Kidney epithelial cell (primary cell): ENCODE measurements at places on chromosomes 5 and 9. TPM values are rescaled to one million over a fixed set of nuclear protein-coding genes. Genes with fewer than 3 reads are reported as not detected.
A peak's percentile ranks its signal among the peaks of the same experiment; 100 is the strongest.

- no peak for DNase-seq
Observed at GRCh38 chr9:112115970-112116753, 58.9 kb downstream of the SUSD1 start.

DNA sequence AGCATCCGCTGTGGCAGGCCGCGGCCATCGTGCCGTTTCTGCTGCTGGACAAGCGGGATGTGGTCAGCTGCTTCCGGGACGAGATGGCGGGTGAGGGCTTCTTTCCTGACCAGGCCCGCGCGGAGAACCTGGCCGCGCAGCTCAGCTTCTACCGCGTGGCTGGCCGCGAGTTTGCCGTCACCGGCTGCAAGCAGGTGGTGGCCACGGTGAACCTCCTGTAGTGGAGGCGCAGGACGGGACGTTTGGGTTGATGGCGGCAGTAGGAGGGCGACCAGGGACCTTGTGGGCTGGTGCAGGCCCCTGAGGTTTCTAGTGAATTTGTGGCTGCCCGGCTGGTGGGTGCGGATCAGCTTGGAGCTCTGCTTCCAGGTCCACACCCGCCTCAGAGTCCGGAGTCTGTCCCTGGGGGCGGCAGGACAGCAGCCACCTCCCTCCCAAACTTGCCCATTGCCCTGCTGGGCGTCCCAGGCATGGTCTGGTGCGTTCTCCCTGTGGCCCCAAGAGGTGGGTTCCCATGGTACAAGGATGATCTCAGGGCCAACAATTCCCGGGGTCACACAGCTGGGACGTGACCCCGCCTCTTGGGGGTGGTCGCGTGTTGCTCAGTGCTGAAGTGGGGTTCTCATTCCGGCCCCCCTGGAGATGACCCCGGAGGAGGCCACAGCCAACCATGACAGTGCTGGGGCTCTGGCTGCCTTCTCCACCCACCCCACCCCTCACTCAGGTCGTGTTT, 2.4 kb downstream of the TOR4A start:
- no peak for DNase-seq

Gene TSLP
- total RNA-seq, result 0.29 and 0.68 TPM in 2 replicates

Gene KIF2A
- 51.3 and 53.4 TPM in 2 replicates for total RNA-seq

- peak; percentile 69 for DNase-seq
Observed at GRCh38 chr5:18553269-18553668, 919.0 kb downstream of the TAF11L14 start.

DNA sequence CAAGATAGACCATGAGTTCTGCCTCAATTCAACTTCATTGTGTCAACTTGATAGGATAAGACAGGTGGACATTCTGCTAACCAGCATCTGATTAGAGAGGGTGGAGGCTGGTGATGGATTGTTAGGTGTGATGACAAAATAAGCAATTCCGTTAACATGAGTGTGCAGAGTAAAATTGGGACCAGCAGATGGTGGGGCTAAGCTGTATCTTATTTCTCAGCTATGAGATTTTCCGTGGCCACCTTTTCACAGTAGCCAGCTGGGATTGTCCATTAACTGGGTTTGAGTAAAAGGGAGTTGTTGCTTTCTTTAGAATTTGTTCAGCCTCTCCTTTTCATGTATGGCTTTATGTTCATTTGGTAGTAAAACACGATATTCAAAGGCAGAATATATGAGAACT, 28.8 kb upstream of the TAL2 start:
- DNase-seq, result no peak

DNA sequence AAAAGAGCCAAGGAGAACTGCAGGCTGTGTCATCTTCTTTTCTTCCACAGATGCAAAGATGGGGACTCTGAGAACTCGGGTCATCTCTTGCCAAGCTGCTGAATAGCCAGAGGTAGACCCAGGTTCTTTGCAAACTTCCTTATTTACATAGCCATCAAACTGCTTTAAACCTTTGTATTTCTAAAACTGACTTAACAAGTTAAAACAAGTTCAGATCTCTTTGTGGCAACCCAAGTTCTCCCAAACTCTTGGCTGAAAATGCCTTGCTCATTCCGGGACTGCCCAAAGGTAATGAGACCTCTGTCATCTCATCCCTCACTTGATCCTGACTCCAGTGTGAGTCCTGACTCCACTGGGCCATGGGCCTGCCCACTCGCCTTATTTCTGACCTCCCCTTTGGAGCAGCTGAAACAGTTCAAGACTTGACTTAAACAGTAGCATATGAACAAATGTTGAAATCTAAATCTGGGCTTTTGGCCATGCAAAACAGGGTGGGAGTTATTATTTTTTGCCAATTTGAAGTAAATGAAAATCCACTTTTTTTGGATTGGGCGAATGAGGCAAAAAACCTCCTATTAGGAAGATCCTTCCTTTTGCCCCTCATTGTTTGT, 50.6 kb downstream of the FBXL7 start:
- no peak for DNase-seq

DNA sequence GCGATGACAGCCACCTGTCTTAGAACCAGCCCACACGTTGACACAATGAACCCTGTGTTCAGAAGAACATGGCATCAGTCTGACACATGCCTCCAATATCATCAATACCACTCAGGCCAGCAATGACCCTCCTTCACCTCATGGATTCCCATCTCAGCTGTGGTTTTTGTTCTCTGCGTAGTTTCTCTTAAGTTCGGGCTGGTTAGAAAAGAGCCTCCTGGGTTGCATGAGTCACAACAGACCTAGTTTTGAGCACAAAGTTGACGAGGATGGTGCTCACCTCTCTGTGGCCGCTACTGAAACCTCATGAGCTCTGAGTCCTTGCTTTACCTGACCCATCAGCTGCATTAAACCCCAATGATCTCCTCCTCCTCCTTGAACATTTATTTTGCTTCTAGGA, 299.9 kb downstream of the SPOCK1 start:
- no peak for DNase-seq

Gene SPAAR
- not detected in 2 replicates for total RNA-seq

- DNase-seq, result no peak
Observed at GRCh38 chr5:99072846-99073245, 144.0 kb upstream of the CHD1 start.

GRCh38 chr5:177357459-177358351, at the start of gene RGS14:
Gene RGS14 (plus strand): TSS chr5:177357924. CDS start chr5:177358025, 101 bp downstream.
- DNase-seq, result no peak

DNA sequence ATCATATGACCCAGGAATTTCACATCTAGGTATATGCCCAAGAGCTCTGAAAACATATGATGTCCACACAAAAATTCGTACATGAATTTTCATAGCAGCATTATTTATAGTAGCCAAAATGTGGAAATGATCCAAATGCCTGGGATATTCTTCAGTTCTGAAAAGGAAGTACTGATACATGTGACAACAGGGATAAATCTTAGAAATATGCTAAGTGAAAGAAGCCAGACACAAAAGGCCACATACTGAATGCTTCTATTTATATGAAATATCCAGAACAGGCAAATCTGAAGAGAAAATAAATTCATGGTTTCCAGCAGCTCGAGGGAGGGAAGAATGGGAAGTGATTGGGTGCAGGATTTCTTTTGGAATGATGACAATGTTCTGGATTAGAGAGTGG, 16.8 kb upstream of the ZBTB43 start:
- no peak for DNase-seq

Gene C9orf50
- total RNA-seq, result not detected in 2 replicates

DNA sequence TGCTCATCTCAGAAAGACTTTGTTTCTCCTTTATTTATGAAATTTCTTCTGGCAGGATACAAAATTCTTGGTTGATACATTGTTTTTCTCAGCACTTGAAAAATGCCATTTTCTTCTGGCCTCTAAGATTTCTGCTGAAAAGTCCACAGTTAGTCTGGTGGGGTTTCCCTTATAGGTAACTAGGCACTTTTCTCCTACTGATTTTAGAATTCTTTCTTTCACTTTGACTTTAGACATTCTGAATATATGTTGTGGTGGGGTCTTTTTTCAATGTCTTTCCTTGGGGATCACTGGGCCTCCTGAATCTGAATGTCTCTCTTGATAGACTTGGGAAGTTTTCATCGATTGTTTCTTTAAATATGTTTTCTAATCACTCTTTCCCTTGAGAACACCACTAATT, 79.6 kb downstream of the CETN3 start:
- DNase-seq, result no peak

Gene ROR2
- total RNA-seq, result 1.2 and 2.9 TPM in 2 replicates

DNA sequence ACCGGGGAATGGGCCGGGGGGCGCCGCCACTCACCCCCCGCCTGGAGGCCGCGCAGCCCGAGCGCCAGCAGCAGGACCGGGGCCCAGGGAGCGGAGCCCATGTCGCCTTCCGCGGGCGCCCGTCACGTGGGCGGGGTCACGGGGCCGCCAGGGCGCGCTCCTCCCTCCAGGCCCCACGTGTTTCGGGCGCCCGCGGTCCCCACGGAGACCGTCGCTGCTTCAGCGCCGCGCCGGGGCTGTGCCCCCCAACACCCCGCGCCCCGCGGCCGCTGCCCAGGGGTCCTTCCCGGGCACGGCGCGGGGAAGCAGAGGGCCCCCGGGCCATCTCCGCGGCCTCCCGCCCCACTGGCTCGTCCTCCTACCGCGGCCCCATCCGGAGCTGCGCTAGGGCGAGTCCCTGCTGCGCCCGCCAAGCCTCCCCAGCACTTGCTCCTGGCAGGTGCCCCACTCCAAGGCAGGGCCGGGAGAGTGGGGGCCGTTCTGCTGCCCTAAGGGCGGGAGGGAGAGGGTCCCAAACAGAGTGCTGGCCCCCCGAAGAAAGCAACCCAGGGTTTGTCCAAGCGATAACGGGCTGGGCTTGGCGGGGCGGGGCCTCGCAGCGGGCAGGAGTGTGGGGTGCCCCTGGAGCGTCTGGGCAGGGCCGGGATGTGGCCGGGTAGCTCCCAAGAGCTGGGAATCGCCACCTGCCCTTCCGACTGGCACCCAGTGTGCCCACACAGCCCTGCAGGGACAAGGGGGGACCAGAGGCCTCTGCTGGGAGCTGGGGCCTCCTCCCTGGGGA, at the start of gene DPP7:
DPP7 (minus strand) TSS at position 121 of the 781 bp plus-strand sequence; CDS start at position 101, 20 bp downstream.
- DNase-seq, result no peak

DNA sequence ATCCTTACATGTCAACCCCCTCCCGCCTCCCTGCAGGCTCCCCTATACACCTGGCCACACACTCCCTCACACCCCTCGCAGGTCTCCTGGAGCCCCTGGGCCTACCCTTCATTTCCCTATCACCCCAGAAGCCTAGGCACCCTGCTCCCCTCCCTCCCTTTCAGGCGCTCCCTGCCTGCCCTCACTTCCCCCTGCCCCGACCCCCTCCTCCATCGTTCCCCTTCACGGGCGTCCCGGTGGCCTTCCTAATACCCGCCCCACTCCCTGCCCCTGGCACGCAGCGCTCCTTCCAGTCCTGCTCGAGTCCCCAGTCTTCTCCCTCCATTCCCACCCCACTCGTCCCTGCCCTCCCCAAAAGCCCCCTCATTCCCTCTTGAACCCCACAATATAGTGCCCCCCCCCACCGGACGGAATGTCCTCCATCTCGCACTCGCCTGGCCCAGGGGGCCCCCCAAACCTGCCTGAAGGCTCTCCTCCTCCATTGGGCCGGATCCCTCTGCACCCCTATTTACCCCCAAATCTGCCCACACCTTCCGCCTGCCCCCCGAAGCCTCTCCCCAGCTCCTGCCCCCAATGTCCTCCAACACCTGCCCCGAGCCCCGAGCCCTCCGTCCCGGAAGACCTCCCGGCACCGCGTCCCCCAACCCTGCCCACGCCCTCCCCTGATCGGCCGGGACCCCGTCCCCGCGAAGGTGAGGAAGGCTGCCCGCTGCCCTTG, 746 bp downstream of the STRBP start:
- DNase-seq, result no peak

- DNase-seq, result no peak
Observed at GRCh38 chr5:32942225-32942989, 231.3 kb downstream of the NPR3 start.

DNA sequence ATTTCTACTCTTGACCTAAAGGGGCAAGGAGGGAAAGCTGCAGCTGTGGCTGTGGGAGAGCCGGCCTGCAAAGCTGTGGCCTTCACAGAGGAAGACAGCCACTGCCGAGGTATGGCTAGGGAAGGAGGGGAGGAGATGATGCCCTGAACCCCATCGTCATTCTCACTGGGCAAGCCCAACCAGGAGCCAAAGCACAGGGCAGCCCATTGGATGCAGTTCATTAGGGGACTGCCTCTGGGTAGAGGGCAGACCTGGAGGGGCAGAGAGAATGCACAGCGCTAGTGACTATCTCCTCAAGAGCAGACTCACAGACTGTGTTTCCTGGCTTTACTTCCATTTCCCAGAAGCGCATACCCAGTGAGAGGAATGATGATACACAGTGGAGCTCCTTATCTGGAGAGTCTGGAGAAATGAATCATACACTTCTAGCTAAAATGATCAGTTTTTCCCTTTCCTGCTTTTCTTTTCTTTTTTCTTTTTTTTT, 47.2 kb upstream of the TTC23L start:
- no peak for DNase-seq

DNA sequence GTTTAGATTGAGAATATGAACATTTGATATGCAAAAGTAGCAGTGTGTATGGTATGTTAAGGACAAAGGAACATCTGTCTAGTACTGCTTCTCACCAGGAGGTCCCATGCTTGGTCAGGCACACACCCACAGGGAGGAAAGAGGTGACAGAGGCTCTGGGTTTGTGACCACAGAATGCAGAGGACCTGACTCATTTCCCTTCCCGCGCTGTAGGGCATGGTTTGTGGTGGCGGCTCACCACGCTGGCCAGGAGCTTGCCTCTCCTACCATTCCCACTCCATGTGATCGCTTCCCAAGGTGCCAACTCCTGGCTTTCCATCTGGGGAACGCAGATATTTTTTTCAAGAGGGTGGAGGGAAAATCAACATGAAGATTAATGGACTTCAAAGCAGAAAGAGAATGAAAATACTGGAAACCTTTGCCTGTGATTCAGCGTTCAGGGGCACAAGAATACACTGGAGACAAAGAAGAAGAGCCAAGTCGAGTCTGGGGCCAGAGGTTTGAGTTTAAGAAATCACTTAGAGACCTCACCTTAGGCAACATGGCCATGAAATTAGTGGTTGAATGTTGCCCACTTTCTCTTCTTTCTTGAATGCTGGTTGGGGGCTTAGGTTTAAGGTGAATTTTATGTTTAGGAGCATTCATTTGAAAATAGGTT, 477.8 kb downstream of the CCDC171 start:
- peak; percentile 93 for DNase-seq

Gene ZNF483
- total RNA-seq, result 4.2 and 5.2 TPM in 2 replicates

DNA sequence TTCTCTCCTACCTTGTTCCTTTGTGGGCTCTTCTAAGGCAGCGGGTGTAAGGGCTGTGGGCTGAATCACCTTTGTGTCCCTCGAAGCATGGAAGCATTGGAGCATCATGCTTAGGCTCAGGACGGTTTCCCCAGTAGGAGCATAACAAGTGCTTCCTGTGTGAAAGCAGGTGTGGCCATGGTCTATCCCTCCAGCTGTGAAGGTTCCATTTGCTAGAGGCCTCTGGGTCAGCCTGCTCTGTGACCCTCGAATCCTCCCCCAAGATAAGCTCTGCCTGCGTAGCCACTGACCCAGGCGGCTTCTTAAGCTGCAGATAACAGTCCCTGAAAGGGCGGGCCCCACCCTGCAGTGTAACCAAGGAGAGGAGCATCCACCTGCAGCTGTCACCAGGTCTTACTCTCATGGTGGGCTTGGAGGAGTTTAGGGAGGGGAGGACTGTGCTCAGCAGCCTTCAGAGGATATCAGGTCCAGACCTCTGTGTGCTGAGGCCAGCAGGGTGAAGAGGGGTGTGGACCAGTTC, 8.4 kb upstream of the NDST1 start:
- no peak for DNase-seq
